Stimulated activated CD4-positive, alpha-beta T cell treated with anti-CD3 and anti-CD28 coated beads, Interleukin-1b, Interleukin-23, amount 100 ng/mL, for 4 hours (primary cell): ENCODE measurements at places on chromosomes 4 and X.

GRCh38 chr4:156298230-156298629, 344.6 kb upstream of the CTSO start:
- DNase-seq, result no peak

GRCh38 chr4:109432203-109432602, 1.4 kb upstream of the SEC24B start:
- no peak for DNase-seq

DNA sequence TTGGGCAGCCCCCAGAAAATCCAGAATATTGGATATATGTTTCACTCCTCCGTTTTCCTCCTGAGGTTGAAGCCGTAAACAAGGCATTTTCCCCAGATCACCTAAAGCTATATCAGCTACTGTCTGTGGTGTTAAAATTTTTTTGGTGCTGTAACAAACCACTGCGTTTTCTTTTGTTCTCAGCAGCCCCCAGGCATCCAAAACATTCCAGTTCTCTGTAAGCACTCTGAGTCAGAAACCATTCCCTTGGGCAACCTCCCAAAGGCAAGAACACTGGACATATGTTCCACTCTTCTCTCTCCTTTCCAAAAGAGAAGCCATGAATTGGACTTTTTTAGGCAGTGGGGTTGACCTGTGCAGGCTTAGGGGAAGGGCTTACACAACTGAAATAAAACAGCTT, 310.9 kb downstream of the MID1IP1 start:
- DNase-seq, result no peak

- peak; percentile 78 for DNase-seq
Measured at GRCh38 chr4:40924096-40924792, 174.5 kb downstream of the NSUN7 start.

DNA sequence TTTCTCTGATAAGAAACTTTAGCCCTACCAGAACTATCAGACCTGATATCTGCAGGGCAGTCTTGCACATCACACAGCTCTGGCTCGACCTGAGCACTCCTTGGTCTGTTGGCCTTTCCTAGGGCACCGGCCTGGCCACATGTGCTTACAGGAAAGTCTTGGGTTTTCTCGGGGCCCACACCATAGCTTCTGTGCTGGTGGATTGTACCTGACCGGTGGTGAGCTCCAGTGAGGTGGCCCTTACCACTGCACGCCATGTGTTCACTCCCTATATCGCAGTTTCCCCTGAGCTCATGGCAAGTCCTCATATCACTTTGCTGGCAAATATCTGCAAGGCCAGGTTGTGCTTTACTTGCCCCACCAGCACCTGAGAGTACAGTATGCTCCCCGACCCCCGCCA, 2637.4 kb downstream of the ARAP2 start:
- no peak for DNase-seq

DNA sequence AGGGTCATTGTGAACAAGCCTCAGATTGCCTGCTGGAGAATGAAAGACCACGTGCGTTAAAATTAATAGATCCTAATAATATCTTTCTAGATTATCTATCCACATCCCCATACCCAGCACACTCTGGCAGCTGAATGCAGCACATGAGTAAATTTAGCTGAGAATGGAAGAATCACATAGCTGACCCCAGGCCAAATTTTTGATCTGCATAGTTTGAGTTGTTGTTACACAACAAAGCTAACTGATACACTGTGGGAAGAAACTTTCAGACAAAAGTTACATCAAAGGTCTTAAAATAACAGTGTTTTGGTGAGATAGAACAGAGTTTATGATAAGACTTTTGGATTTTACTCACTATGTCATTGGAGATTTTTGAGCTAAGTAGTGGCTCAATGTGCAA, 72.4 kb upstream of the ANXA10 start:
- no peak for DNase-seq

- DNase-seq, result no peak
Measured at GRCh38 chr4:148273501-148273986, 168.7 kb downstream of the NR3C2 start.

- DNase-seq, result no peak
Measured at GRCh38 chr4:101236097-101236496, 111.2 kb downstream of the PPP3CA start.

GRCh38 chrX:81259020-81259713, 57.3 kb downstream of the SH3BGRL start:
- no peak for DNase-seq

DNA sequence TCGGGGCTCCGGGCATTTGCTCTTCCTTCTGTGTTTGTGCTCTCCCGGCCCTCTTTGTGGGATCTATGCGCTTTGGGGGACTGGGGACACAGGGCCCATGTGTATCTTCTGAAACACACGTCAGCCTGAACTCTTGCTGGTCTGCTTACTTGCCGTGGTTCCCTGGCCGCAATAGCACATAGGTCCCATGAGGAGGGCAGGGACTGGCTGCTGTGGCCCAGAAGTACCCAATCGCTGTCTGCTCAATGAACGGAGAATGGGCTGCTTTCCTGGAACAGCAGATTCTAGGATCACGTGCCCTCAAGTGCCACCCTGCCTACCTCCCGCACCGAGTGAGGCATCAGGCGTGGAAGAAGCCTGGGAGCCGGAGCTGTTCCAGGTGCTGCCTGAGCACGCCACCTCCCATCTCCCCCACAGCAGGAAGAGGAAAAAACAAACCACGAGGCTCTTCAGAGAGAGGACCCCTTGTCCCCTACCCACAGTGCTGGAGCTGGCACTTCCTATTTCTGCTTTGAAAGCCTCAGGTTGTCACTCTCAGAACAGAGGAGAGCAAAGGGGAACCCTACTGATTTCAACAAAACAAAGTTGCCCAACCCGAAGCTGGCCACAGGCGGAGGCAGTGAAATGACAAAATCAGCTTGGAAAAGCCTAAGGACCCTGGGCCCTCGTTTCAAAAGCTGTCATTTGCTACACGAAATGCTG, 3.8 kb downstream of the G6PD start:
- no peak for DNase-seq

DNA sequence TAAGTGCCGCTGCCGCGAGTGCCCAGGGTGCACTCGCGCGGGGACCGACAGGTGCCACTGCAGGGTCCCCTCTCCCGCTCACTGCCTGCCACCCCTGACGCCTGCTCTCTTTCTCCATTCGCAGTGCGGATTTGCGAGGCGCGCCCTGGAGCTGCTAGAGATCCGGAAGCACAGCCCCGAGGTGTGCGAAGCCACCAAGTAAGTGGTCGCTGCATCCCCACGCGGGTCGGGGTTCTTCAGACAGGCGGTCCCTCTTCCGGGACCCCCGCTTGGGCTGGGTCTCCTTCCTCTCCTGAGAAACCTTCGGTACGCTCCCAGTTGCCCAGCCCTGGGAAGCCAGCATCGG, 547 bp downstream of the GUCY1A1 start:
- no peak for DNase-seq

DNA sequence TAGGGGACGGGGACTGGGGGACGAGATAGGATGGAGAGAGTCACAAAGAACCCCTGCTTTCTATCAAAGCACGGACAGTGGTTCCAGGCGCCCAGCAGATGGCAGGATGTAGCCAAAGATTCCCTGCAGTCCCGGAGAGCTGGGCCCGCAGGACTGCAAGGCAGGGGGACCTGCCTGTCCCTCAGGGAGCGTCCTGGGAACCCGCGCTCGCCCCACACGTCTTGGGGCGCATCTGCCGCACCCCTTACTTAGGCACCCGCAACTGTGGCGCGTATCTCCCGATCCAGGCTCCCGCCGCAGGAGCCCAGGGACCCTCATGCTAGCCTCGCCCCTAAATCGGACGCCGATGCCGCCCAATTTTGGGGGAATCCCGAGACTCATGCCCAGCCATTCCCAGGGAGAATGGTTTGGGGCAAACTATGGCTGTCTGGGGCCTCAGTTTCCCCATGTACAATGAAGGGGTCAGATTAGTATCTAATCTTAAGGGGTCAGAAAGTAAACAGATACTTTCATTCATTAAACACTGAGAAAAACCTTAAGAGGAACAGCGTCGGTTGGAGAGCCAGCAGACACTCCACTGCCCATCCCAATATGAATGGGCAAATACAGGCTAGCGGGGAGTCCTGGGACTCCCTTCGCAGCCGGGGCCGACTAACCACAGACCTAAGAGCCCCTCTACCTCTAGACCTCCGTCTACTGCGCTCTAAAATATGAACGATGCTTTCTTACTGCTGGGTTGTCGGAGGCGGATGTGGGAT, 581 bp upstream of the STK32B start:
- DNase-seq, result no peak

DNA sequence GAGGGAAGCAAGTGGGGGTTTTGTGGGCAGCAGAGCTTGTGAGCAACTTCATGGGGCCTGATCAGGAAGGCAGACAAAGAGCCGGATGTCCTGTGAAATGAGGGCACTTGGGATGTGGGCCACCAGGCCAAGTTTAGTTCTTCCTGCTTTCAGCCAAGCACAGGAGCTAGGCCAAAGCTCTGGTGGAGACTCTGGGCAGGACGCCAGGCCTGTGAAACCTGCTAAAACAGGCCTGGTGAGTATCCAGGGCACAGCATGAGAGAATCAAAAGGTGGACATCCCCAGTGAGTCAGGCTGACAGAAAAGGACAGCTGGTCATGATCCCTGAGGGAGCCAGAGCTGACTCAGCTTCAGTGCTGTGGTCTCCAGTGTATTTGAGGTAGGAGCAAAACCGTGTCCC, 95.7 kb downstream of the NPNT start:
- DNase-seq, result no peak

GRCh38 chrX:107522901-107523300, 73.4 kb downstream of the FRMPD3 start:
- DNase-seq, result no peak

DNA sequence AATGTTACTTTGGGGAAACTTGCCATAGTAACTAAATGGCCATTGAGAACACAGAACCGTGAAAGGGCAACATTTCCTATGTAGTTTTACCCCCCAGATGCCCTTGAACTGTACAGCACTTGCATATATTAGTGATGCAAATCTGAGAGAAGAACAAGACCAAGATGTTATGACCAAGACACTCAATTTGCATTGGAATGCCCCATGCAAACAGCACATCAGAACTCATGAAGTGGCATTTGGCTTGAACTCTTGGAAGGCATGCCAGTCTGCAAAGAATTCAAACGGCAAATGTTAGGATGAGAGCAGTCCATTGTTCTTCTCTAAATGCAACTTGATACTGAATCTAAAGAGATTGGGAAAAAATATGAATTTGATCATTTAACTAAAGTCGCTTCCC, 139.4 kb upstream of the CXorf66 start:
- DNase-seq, result no peak

- DNase-seq, result no peak
Measured at GRCh38 chr4:70504733-70505132, 13.6 kb upstream of the AMTN start.

DNA sequence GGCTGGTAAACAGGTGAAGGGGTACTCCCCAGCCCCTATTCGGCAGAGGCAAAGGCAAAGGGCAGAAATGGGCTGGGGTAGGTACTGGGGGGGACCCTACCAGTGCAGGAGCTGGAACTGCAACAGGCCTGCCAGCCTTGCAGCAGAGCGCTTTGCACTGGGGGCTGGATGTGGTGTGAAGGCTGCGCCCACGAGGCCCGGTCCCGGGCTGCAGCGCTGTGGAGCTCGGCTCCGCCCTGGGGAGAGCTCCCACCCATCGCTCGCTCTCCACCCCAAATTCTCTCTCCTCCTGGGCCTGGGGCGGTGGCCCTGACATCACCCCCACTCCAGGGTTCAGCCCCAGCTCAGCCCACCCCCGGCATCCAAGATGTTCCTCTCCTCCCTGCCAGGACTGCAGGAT, 24.2 kb downstream of the IQSEC2 start:
- DNase-seq, result no peak

DNA sequence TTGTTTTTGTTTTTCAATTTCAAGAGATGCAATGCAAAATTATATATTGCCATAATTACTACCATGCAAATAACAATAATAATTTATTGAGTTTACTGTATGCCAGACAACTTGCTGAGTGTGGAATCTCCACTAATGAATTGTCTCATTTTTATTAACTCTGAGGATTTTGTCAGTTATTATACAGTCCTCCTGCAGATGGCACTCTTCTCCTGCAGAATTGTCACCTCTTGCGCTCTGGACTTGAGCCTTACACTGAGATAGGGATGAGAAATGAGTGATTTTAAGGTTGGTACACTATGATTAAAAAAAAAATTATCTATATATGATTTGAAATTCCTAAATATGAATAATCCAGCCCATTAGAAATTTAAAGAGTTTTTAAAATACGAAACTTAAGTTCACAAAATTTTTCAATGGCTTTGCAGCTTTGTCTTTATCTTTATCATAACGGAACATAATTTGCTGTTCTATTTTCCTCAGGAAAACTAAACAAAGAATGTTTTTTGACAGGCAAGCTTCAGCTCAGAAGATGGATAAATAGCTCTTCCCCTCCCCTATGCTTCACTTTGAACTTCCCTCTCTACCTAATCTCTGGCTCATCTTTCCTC, 12.7 kb upstream of the PAQR3 start:
- peak; percentile 28 for DNase-seq

DNA sequence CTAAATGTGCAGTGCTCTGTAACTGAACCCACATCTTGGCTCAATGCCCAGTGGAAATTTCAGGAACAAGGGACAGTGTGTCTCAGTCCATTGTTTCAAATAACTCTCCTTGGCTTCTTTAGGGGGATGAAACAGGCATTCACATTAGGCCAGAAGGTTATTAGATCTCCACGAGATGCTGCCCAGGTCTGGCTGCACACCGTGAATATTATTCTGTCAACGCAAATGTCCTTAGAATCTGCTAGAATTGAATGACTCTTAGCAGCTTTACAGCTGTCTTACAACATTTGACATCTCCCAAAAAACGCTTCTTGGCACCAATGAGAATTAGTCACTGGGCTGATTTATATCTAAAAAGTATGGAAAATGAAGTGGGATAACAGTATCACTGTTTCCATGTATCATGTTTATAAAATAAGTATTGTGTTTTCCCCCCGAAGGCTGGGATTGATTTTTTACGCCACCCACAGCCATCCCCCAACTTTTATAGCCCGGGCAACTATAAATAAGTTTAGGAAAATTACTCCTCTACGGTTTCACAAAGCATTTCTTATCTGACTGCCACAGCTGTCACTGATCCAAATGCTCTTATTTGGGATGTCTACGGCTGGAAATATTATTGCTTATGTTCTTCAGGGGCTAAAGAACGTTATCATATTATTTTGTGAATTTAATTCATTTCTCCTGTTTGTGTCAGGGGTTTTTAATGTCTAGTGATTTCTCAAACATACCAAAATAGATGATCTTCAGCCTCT, 559.7 kb upstream of the FAT1 start:
- no peak for DNase-seq

DNA sequence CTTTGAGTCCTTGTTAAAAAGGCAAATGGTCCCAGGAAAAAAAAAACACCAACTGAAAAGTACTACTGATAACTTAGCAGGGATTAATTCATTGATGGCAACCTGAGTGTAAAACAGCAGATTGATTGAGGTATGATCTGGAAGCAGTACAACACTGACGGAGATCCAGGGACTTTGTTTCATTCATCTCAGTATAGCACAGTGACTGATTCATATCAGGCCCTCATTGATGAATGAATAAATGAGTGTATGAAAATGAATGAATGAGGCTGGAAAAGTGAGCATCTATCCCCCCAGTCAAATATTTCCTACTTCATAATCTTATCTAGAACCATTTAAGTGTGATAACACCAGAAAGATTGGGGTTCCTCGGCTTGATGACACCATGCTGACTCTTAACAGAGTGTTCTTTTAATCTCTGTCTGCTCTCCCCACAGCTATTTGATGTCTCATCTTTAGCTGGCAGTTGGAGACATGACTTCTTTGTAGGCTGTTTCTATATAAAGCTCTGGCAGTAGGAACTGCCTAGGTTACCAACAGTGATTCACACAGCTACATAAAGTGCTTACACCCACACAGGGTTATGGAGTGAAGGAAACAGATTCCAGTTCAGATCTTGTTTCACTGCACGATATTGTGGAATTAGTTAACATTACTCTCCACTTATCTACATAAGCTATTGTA, 18.6 kb upstream of the RNF128 start:
- DNase-seq, result no peak

- no peak for DNase-seq
Measured at GRCh38 chr4:76690906-76691275, 207.1 kb downstream of the SOWAHB start.
